ENCODE measurements at places on chromosomes 3 and 15.

- DNase-seq = no peak
Observed at GRCh38 chr15:42364529-42364928, 5.2 kb downstream of the CAPN3 start.

DNA sequence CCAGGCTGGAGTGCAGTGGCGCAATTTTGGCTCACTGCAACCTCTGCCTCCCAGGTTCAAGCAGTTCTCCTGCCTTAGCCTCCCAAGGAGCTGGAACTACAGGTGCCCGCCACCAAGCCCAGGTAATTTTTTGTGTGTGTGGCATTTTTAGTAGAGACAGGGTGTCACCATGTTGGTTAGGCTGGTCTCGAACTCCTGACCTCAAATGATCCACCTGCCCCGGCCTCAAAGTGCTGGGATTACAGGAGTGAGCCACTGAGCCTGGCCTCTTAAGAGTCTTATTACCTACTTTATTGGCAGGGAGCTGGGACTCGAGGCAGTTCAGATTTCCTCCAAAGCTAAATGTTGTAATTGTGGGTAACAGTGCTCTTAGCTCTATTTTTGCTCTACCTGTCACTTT, 16.4 kb downstream of the PXYLP1 start:
- no peak for DNase-seq

- DNase-seq = no peak
Observed at GRCh38 chr3:11389386-11390268, 117.4 kb downstream of the ATG7 start.

- DNase-seq = no peak
Observed at GRCh38 chr15:29968895-29969561, 113.7 kb upstream of the GOLGA8J start.

GRCh38 chr3:58051196-58051595, 43.0 kb downstream of the FLNB start:
- DNase-seq = no peak

GRCh38 chr15:85340321-85340665, 40.1 kb upstream of the AKAP13 start:
- no peak for DNase-seq

DNA sequence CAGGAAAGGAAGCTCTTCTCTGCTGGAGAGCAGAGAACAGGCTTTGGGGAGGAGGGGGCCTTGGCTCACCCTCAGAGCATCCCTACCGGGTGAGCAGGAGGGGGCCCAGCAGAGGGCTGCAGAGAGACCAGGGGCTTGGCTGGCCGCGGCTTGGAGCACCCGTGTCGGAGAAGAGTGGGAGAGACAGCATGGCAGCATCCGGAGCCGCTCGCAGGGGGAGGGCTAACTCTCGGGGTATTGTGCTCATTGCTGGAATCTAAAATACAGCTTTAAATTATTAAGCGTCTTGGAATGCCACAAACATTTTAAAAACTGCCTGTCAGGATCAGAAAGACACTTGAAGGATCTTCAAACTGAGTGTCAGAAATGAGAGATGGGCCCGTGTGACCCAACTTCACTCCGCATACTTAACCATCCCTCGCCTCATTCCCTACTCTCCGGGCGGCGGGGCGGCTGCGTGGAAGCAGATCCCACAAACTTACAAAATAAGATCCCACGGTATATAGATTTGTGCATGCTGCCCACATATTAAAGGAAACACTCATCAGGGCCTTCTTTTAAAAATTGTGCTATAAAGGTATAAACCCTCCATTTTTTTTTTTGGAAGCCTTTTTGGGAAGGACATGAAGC, 53.9 kb downstream of the EIF4E3 start:
- no peak for DNase-seq

Measured in stimulated activated CD8-positive, alpha-beta memory T cell treated with anti-CD3 and anti-CD28 coated beads, Interleukin-4, amount 100 ng/mL, for 24 hours (primary cell).